ENCODE measurements at places on chromosomes 11 and 22.

DNA sequence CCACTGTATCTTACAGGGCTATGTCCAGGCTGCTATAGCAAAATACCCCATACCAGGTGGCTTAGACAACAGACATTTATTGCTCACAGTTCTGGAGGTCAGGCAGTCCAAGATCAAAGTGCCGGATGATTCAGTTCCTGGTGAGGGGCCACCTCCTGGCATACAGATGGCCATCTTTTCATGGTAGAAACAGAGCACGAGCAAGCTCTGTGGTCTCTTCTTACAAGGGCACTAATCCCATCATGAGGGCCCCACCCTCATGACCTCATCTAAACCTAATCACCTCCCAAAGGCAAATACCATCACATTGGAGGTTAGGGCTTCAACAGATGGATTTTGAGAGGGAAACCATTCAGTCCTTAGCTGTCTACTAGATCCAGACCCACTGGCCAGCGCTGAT is 117.4 kb upstream of the NECTIN1 start:
- DNase-seq, result no peak

DNA sequence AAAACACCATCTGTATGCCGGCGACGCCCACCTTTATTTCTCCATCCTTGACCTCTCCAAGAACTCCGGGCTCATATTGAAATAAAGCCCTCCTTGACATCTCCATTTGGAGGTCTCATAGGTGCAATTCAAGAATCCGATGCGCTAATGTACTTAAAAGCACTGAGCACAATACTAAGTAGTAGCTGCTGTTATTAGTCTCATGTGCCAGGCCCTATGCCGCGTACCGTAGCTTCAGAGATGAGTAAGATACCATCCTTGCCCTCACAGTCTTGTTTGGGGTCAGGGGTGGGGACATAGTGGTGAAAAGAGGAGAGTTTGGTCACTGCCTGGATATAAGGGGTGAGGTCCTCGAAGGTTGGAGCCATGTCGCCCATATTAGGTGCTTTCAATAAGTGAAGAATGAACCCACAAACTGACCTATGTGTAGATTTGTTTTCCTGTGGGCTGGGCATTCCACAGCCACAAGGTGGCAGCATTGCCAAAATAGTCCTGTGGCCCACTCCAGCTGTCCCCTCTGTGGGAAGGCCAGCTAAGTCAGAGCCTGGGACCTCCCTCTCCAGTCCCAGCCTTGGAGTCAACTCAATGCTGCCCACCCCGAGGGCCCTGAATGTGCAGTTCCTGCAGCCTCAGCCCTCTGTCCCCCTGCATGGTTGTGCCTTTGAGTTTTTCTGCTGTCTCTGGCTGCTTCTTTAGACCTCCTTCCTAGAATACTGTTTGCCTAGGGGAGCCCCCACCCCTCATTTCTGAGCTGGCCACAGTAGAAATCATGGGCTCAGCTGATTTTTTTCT is 6.5 kb downstream of the DCPS start:
- peak; percentile 52 for DNase-seq

- DNase-seq, result no peak
Observed at GRCh38 chr22:35733791-35734516, 16.3 kb downstream of the APOL5 start.

- DNase-seq, result peak; percentile 11
Observed at GRCh38 chr11:115222218-115222862, 281.9 kb downstream of the CADM1 start.

DNA sequence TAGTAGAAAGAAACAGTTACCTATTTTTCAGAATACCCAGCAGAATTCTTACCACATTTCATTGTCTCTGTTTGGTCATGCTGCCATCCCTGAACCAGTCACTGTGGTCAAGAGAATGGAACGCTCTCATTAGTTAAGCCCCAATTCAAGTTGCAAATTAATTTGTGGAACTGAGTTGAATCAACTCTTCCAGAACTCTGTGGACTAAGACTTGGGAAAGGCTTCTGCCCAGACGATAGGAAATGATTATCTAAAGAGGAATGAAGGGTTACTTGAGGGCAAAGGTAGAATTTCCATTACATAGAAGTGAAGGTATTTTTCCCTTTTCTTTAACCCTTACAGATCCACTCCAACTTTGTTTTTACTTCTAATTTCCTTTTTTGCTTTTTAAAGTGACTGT is 286.4 kb downstream of the DYNC2H1 start:
- DNase-seq, result no peak

DNA sequence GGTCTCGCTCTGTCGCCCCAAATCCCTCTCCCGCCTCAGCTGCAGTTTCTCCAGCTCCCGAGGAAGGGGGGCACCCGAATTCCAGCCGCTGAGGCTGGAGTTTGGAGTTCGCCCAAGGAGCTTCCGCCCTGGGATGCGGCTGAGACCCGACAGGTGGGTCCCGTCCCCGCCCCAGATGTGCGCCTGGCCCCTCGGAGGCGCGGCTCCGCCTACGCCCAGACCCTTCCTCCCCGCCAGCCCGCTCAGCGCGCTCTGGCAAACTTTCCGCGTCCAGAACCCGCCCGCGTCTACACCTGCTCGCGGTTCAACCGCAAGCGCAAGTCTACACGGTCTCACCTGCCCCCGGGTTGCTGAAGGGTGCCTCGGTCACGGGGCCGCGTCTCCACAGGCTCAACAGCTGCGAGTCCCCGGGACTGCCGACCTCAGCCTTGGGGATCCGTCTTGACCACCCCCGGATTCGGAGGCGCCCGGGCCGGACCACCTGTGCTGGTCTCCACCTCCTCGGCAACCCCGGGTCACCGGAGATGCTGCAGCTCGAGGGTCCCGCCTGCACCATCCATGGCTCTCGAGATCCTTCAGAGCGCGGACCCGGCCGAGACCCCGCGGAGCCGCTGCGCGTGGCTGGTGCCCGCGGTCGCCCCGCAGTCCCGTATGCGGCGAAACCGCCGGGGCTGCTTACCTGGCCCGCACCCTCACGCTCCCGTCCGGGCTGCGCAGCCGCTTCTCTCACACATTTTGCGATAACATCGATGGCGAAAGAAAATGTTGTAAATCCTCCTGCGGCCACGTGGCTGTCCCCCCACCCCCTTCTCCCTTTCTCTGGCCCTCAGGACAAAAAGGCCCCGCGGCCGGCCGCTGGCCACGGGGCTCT is 63.6 kb downstream of the NFAM1 start:
- peak; percentile 13 for DNase-seq

GRCh38 chr11:120039039-120039438 is 98.9 kb downstream of the TRIM29 start:
- no peak for DNase-seq

DNA sequence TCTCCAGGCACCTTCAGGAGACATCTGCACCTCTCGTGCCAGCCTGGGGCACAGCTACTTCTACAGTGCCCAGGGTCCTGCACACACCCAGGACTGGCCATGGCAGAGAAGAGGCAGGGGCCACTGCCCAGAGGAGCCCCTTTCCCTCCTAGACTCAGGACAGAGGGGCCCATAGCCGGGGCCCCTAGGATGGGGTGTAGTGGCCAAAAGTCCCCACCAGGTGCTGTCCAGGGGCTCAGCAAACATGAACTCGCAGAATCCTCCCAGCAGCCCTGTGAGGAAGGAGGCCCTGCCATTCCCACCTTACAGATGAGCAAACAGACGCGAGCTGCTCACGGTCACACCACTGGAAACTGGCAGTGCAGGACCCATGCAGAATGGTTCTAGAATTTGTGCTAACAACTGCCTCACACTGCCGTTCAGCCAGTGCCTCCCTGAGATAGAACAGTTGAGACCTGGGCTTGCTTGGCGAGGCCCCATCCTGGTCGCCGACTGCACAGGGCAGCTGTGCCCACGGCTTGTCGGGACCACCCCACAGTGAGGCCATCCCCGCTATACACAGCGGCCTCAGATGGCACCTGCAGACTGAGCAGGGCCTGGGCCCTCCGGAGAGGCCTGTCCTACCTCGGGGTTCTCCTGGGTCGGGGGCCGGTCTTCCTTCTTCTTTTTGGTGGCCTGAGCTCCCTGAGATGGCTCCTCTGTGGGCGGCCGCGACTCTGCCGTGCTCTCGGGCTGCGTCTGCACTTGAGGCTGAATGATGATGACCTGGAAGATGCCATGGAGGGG is 96.4 kb downstream of the PHF21B start:
- DNase-seq, result no peak

DNA sequence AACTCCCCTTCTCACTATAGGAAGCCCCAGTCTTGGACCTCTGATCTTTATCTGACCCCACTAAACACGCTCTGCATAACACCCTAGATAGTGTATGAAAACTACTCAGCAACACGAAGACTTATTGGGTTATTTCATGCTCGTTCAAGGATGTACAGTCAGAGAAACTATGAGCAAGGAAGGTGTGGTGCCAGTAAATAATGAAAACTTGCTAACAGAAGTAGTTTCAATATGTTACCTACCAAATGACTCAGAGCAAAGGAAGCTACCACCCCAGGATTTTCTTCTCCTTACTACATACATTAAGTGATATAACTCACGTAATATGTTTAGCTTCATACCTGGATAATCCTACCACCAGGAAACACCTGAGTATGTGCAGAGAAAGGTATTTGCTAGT is 25.9 kb upstream of the LYVE1 start:
- no peak for DNase-seq

DNA sequence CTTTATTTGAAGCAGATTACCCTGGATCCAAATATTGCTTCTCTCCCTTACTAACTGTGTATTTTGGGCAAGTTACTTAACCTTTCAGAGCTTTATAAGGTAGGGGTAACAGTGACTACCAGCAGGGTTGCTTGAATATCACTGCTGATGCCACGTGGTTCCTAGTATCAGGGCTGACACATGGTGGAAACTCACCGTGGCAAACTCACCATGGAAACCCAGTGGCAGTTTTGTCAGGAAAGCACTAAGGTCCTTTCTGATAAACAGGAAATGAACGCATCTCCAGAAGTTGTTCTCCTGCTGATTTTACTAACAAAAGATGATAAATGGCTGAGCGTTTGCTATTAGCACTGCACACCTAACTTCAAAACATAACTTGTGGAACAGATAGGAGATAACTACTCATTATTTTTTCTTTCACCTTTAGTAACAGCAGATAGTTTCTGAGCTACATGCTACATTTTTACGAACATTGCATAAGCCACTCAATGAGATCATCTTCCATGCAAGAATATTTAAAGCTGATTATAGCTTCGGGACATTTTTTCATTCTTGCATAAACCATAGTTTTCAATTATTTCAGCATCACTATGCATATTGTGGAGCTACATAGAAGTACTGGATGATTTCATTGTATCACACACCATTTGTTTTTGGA is 59.7 kb upstream of the RAG2 start:
- no peak for DNase-seq

- no peak for DNase-seq
Observed at GRCh38 chr22:33785283-33785968, 134.8 kb downstream of the LARGE1 start.

All from activated gamma-delta T cell treated with Interleukin-2 at 50 U/mL for 16 hours (primary cell).